ENCODE measurements at places on chromosomes 2 and 18.
A peak's percentile ranks its signal among the peaks of the same experiment; 100 is the strongest.

- no peak for DNase-seq
Measured at GRCh38 chr18:48472610-48473009, 63.4 kb upstream of the ZBTB7C start.

DNA sequence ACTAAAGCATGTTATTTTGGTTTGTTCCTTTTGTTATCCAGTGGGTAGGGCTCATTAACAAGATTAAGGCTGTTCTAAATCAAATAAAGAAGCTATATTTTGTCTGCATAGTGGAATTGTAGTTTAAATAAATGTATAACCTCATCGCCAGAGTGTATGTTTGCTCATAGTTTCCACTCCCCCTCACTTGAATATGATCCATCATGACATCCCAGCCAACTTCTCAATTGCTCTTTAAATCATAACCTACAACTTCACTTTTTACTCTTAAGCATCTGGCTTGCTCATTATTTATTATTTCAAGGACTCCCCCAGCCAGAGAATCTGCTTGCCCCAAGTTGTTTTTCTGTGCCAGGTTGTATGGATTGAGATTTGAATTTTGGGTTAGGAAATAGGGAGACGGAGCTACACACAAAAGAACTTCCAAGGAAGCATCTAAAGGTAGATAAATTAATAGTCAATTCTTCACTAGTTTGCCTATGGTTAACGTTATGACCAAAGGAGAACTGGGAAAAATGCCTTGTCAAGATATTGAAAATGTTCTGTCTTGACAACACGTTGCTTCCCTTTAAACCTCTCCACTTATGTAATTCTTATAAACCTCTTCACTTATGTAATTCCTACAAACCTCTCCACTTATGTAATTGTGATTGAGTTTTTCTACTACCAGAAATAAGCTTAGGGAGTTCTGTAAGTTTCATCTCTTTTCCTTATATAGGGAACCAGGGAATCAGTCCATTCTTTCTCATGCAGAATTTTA, 55.4 kb upstream of the UPP2 start:
- DNase-seq = no peak

GRCh38 chr2:101678379-101678778, 19.1 kb upstream of the MAP4K4 start:
- no peak for DNase-seq

DNA sequence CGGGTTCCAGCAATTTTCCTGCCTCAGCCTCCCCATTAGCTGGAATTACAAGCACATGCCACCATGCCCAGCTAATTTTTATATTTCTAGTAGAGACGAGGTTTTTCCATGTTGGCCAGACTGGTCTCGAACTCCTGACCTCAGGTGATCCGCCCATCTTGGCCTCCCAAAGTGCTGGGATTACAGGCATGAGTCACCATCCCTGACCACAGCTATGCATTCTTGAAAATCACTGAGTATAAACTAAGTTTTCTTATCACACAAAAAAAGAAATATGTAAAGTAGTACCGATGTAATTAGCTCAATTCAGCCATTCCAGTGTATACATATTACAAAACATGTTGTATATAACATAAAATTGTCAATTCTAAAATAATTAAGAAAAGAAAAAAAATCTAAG, 232.7 kb downstream of the MBD2 start:
- no peak for DNase-seq

- peak; percentile 16 for DNase-seq
Measured at GRCh38 chr2:75403991-75404428, 156.7 kb downstream of the EVA1A start.

- DNase-seq = no peak
Measured at GRCh38 chr2:73253901-73254300, 19.8 kb downstream of the CCT7 start.

GRCh38 chr2:66364495-66365333, 70.2 kb upstream of the MEIS1 start:
- no peak for DNase-seq

- no peak for DNase-seq
Measured at GRCh38 chr2:173970516-173970924, 5.3 kb upstream of the SP3 start.

- DNase-seq = no peak
Measured at GRCh38 chr2:168255866-168256265, 8.5 kb upstream of the STK39 start.

DNA sequence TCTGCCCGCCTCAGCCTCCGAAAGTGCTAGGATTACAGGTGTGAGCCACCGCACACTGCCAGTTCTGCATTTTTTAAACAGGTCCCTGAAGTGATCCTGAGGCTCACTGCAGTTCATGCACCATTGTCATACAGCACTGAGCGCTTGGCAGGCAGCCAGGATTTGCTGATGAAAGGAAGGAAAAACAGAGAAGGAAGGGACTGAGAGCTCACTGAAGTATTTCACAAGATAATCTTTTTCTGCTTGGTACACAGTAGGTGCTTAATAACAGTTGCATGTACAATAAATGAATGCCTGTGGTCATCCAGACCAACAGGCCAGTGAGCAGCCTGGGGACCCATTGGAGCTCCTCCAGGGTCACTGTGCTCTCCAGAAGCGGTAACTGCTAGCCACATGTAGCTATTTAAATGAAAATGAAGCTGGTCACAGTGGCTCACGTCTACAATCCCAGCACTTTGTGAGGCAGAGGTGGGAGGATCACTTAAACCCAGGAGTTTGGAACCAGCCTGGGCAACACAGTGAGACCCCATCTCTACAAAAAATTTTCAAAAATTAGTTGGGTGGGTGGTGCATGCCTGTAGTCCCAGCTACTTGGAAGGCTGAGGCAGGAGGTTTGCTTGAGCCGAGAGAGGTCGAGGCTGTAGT, 33.1 kb upstream of the SMAD7 start:
- DNase-seq = no peak

- DNase-seq = no peak
Measured at GRCh38 chr2:28801726-28802125, 8.9 kb upstream of the SPDYA start.

GRCh38 chr2:176521878-176522670, 252.8 kb downstream of the MTX2 start:
- DNase-seq = no peak

DNA sequence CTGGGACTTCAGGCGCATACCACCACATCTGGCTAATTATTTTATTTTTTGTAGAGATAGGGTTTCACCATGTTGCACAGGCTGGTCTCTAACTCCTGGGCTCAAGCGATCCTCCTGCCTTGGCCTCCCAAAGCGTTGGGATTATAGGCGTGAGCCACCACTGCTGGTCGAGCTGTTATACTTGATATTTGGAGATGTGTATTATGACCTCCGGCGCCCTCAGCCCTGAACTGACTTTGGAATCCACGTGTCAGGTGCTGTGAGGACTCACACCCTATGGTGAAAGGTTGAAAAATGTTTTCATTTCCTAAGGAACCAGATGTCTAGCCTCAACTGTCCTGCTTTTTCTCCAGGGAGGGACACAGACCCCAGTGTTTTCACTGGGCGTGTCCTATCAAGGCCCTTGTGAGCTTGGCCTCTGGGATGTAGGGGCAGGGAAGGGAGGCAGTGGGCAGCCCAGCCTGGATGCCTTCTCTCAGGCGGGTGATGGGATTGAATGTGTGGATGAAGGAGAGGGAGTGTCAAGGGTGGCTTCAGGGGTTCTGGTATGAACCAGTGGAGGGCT, 56.4 kb upstream of the HAAO start:
- no peak for DNase-seq

GRCh38 chr18:22318745-22319407, 98.8 kb downstream of the CTAGE1 start:
- no peak for DNase-seq

DNA sequence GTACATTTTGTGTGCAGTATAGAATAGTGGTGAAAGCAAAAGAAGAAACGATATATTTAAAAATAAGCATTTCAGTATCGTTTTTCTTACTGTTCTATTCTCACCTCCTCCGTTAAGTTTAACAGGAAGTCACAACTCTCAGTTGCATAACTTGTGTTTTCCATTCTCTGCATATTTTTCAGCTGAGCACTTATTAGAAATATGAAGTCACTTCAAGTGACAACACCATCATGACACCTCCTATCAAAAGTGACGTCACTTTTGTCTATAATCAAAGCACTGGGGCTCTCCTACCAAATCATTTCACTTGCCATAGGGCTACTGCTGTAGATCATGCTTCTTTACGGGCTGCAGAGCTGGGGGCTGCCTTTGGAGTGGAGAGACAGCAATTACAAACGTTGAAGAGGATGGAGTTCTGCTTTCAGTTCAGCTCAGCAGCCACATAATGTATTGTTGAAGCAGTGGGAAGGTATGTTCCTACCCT, 36.3 kb downstream of the STAT4 start:
- DNase-seq = no peak

DNA sequence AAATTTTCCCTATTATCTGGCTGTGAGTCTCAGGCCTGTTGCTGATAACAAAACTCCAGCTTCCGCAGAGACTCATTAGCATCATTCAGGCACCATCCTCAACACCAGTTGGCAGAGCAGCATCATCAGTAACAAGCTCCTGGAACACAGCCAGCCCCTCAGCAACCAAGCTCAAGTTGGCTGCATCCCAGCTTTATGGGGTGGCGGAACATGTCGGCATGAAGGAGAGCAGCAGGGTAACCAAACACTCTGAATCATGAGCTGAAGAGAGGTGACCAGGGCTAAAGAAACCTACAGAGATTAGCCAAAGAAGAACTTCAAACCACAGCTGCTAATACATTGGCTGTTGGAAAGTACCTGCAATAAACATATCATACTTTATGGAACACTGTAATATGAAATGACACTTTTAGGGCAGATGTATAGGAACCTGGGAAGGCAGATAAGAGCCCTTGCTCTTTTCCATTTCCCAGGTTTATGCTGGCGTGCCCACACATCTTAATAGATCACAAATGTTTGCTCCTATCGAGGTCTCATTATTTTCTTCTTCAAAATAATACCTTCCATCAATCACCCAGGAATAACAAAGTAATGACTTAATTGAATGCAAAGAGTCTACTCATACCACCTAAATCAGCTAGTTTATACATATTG, 63.8 kb downstream of the PDE11A start:
- DNase-seq = no peak

DNA sequence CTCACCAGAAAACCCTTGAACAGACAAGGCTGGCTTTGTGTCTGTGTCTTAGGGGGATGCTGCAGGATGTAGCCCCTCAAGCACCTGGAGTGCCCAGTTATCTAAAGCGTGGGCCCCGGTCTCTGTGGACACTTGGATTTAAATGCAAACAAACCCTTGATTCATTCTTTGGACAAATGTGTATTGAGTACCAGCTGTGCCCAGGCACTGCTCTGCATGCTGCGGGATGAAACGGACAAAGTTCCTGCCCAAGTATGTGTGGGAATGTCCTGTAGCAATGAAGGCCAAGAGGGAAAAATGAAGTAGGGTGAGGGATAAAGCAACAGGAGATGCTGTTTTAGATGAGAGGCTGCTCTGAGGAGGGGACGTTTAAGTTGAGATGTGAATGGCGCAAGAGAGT, 53.9 kb downstream of the BOLA3 start:
- DNase-seq = no peak

GRCh38 chr18:29157057-29157780, 980.3 kb upstream of the CDH2 start:
- DNase-seq = no peak

DNA sequence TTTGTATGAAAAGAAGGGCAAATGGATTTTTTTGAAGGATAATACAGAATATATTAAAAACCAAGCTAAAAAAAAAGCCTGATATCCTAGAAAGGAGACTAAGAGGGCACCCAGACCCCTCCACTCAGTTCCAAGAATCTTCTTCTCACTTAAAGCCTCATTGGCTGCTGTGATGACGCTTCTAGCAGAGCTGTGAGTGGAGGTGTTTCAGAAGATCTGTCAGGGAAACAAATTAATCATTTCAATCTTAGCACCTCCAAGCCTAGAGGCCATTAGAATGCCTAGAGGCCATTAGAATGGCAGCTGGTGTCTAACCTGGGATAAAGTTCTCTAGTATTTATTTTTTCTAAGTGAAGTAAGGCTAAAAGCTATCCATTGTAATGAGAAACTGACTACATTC, 164.2 kb upstream of the TMEM200C start:
- no peak for DNase-seq

DNA sequence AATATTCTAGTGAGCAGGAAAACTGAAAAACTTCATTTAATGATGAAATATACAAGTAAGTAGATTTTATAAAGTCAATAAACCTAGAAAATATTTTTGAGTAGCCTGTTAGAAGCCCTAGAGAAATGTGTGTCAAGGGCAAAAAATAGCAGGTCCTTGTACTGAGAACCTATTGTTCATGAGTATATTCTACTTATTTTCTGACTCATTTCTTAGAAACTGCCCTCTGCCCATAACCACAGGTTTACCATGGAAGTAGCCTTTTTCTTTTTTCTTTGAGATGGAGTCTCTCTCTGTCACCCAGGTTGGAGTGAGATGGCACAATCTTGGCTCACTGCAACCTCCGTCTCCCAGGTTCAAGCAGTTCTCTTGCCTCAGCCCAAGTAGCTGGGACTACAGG, 19.4 kb upstream of the SELENOI start:
- DNase-seq = no peak

DNA sequence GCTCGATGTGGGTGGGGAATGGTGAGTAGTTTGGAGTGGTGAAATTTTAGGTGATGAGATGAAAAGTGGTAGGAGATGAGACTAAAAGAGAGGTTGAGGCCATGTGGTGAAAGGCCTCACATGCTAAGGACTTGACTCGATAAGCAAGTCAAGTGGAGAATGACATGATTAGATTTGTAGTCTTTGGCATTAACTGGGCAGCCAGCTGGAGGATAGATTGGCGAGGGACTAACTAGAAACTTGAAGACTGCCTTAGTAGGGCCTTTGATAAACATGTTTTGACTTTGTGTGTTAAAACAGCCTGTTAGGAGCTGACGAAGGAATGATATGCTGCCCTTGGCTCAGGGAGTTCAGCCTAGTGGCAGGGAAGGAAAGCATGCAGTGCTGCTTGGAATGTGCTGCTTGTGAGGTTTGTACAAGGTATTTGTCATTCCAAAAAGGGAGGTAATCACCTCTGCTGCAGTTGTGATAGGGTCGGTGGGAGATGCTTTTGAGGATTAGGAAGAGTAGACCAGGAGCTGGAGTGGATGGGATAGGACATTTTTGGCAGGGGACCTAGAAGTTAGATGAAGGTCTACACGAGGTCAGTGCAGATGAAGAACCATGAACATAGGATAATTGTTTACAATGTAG, 22.0 kb downstream of the PHLPP1 start:
- no peak for DNase-seq

DNA sequence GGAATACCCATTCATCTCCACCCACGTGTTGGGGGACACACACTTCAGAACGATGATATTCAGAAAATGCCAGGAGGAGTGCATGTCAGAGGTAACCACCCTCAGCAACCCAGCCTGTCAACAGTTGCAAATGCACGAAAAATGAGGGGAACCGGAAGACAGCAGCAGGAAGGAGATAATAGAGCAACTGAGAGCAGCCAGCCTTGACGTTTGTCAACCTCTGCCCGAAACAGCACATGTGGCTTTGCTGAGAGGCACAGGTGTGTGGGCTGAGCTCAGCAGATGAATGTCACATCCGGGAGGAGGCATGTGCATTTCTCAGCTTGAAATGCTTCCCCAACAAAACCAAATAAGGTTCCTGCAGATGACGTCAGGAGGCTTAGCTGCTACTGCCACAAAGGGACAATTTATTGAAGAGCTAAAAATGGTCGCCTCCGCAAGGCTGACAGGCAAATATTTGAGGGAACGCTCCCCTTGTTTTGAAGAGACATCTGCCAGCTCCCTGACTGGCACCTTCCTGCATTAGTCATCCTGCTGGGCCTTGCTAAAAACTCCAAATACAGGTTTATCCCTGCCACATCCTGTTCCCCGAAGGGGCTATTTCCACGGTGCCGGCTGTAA, 419.0 kb downstream of the NBAS start:
- no peak for DNase-seq

GRCh38 chr2:165522719-165523118, 53.2 kb downstream of the CSRNP3 start:
- no peak for DNase-seq

Data from HuH-7 (cell line).